ENCODE measurements at places on chromosomes 12 and 14.

DNA sequence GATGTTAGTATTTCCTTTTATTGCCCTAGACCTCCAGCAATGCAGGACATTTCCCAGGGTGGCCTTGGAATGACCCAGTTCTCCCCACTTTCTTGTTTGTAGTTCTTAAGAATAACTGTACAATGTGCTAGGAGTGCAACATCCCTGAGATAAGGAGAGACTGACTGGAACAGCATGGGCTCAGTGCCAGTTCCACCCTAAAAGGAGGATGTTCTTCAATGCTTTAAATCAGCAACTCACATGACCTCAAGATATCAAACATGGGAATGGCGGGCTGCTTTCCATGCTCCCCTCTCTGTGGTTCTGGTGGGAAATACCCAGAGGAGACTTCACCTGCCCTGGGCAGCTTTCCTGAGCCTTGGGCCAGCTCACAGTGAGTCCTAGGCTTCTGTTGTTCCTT is 766.9 kb upstream of the FBXO33 start:
- no peak for DNase-seq

GRCh38 chr12:89923091-89923490 is 214.5 kb upstream of the ATP2B1 start:
- DNase-seq = no peak

GRCh38 chr14:54761835-54762234 is 140.8 kb downstream of the GCH1 start:
- no peak for DNase-seq

- DNase-seq = peak; percentile 75
Measured at GRCh38 chr12:4269279-4269991, 4.1 kb upstream of the CCND2 start.

DNA sequence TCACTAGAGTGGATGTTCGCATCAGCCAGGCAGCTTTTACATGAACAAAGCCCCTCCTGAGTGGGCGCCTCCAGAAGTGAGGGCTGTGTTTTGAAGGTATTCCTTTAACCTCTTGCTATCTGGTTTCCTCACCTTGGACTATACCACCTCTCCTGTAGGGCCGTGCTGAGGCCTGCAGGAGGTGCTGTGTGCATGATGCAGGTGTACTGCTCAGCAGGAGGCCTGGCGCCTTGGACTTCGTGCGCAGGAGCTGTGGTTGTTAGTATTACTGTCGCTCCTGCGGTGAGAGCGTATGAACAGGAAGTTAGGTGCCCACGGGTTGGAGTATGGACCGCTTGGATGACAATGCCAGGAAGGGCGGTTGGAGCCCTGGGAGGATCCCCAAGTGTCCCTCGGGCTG is 130.7 kb downstream of the TSPAN9 start:
- DNase-seq = peak; percentile 55

- DNase-seq = no peak
Measured at GRCh38 chr14:75198291-75198933, 22.0 kb upstream of the TMED10 start.

- DNase-seq = no peak
Measured at GRCh38 chr12:23236066-23236780, 611.3 kb downstream of the ETNK1 start.

DNA sequence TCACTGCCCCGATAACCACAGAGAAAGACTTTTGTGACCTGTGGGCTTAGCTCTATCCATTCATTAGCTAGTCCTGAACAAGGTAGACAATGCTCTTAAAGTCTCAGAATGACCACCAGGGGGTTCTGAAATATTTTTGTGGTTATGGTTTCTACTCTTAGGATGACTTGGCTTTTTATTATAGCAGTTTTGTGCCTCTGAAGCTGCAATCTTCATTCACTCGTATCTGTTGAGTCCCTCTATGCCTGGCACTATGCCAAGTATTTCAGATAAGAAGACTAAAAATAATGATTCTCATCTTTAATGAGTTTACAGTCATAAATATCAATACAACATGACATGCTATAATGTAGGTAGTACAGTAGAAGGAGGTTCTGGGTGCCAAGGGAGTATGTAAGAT is 130.8 kb upstream of the TRHDE start:
- DNase-seq = no peak

- no peak for DNase-seq
Measured at GRCh38 chr14:68664225-68664681, 128.6 kb downstream of the ZFP36L1 start.

DNA sequence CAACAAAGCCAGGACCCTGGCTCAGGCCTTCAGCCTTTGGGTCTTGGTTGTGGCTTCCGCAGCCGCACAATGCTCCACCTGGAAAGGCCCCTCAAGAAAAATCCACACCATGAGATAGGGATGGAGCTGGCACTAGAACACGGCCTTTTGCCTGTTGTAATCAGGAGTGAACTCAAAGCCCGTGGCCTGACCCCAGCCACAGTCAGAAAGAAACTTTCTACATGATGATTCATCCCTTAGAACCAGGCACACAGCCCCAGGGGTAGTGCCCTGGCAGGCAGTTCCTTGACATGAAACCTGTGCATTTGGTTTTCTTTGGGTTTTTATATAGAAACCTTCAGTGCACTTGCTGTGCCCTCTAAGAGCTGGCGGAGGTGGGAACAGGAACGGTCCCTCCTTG is 5.1 kb downstream of the CLMN start:
- DNase-seq = no peak

DNA sequence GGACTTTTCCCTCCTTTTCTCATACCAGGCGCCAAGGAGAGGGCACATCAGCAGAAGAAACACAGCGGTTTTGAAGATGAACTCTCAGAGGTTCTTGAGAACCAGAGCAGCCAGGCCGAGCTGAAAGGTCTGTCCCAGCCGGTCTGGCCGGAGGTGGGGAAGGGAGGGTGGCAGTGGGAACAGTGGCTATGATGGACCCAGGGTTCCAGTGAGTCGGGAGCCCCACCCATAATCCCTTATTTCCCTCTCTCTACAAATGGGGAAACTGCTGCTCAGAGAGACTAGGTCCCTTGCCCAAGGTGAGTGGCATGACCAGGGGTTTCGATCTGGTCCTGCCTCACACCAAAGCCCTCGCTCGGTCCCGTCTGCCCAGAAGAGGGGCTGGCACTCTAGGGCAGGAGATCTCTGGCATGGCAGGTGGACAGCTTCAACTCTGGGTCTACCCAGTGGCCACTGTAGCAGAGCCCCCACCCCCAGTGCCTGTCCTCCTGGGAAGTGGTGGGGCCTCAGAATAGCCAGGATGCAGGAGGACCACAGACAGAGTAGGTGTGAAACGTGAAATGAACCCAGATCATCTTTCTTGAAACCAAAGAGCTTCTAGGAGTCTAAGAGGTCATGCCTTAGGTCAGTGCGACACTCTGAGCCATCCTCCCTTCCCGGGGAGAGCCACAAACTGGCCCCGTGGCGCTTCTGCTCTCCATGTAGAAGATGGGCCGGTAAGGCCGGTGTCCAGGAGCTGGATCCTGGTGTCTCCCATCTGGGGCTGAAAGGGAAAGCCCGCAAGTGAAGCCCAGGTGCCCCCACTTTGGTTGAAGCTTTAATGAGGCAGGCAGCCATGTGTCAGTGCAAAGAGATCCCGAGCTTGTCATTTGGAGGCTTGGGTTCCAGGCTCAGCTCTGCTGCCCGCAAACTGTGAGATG is 7.0 kb downstream of the CHGA start:
- no peak for DNase-seq

- DNase-seq = no peak
Measured at GRCh38 chr14:54132496-54132895, 175.9 kb upstream of the BMP4 start.

- no peak for DNase-seq
Measured at GRCh38 chr12:102824218-102824835, 92.7 kb downstream of the PAH start.

GRCh38 chr12:69274861-69275260 is 35.5 kb downstream of the CPSF6 start:
- DNase-seq = no peak

DNA sequence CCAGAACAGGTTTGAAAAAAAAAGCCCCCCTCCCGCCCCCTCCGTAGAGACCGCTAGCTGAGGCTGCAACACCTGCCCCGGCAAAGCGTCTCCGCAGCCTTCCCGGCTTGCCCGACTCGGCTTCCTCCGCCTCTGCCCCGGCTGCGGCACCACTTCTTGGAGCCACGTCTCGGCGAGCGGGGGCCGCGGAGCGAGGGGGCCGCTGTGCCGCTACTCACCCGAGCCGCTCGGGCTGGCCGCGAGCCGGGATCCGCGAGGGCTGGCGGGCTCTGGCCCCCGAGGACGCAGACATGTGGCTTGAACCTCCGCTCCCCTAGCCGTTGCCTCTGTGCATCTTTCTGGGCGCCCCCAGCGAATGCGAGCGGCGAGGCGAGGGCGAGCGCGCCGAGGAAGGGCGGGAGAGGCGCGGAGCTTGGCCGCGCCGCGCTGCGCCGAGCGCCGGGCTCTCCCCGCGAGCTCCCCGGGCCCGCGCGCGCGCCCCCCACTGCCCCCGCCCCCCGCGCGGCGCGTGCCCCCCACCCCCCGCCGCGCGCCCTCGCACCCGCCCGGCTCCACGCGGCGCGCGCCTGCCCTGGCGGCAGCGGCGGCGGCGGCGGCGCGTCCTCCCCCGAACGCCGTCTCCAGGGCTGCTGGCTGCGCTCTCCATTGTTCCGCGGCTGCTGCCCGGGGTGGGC is 249.5 kb downstream of the APAF1 start:
- DNase-seq = peak; percentile 53

GRCh38 chr12:63912651-63913050 is 68.2 kb downstream of the SRGAP1 start:
- DNase-seq = no peak
